ENCODE measurements at places on chromosomes 5 and 9.
A peak's percentile ranks its signal among the peaks of the same experiment; 100 is the strongest.

GRCh38 chr5:167720259-167720658, 571.2 kb upstream of the WWC1 start:
- DNase-seq = no peak

- DNase-seq = peak; percentile 71
Measured at GRCh38 chr9:137445275-137445807, 4.2 kb upstream of the ENTPD8 start.

GRCh38 chr5:157821822-157822622, 36.9 kb downstream of the CLINT1 start:
- DNase-seq = no peak

- DNase-seq = no peak
Measured at GRCh38 chr5:66339896-66340295, 195.8 kb downstream of the SREK1 start.

DNA sequence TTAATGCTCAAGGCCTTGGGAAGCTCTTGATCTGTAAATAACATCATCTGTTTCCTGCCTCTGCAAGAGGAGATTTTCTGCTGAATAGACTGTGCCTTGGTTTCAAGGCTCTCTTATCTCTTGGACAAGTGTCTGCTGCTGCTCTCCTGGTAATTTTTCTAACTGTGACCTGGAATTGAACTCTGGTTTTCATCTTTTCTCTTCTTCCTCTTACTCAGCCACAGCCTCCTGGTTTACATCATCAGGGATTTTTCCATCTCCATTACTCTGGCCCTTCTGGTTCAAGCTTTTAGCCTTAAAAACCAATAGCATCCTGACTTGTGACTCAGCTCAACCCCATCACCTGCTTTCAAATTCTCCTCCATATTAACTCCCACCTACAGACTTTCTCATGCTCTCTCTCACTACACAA, 49.6 kb upstream of the ITGA1 start:
- no peak for DNase-seq

DNA sequence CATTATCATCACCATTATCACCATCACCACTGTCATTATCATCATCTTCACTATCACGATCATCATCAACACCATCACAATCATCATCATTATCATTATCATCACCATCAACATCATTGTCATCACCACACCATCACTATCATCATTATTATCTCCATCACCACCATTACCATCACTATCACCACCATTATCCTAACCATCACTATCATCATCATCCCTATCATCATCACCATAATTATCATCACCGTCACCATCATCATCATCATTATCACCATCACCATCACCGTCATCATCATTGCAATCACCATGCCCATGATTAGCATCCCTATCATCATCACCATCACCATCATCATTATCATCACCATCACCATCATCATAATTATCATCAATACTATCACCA, 311.9 kb downstream of the IRX2 start:
- no peak for DNase-seq

- DNase-seq = no peak
Measured at GRCh38 chr5:74294231-74294705, 346.3 kb downstream of the ENC1 start.

DNA sequence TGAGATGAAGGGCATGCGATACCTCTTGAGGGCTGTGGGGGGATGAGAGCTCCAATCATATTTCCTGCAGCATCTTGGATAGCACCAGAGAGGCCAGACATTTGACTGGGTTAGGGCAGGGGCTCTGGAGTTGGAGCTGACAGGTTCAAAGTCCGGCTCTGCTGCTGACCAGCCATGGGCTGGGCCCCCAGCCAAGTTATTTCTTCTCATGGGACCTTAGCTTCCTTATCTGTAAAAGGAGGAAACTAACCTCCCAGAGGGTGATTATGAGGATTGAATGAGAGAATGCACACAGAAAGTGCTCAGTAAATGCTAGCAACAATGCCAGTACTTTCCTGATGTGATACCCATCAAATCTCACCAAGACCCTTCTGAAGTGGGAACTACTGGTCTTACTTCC, 65.2 kb upstream of the SLC25A51 start:
- DNase-seq = no peak

GRCh38 chr5:11300736-11301135, 539.7 kb upstream of the DAP start:
- no peak for DNase-seq

DNA sequence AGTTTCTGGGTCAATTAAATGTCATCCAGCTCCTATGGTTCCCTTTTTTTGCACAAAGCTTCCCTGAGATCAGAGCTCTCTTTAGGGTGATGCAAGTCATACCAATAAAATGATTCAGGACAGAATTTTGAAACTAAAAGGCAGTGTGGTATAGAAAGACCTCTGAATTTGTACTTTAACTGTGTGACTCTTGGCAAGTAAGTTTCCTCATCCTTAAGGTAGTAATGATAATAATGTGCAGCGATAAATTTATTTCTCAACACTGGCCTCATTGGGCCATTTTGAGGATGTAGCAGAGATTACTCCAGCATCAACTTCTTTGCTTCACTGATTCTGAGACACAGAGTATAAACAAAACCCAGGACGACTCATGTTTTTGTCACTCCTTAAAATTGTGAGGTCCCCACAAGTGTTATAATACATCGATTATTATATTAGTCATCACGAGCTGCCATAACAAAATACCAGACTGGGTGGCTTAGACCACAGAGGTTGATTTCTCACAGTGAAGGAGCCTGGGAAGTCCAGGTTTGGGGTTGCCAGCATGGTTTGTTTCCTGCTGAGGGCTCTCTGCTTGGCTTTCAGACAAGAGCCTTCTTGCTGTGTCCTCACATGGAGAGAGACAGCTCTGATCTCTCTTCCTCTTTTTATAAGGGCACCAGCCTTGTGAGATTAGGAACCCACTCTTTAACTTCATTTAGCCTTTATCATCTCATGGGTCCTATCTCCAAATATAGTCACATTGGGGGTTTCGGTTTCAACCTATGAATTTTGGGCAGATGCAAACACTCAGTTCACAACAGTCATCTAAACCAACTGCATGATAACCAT, 293.0 kb downstream of the ZNF608 start:
- no peak for DNase-seq

DNA sequence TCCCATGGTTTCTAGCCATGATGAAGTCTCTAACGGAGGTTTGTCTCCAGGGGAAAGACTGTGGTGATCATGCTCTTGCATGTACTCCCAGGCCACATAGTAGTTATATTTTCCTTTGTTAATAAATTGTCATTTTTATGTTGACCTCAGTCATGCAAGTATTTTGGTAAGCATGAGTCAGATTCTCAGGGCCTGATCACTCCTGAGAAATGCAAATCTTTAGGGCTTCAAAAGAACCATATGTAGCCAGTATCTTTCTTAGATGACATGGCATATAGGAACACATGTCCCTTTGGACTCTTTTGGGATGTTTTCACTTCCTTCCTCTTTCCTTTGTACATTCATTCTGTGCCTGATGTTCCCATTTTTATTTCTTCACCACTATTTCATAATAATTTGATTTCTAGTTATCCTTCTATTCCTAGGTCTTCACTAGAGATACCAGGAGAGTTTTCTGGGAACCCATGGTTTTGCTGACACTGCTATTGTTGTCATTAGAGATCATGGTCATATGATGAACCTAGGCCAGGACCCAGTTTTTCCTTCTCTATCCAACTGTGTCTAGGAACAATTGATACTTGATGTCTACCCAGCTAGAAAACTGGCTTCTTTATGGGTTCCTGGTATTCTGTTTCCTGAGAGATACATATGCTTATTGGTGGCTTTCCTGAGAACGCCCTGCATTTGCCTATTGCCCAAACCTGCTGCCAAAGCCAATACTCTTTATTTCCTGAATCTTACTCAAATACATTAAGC, 248.1 kb upstream of the NREP start:
- no peak for DNase-seq

- no peak for DNase-seq
Measured at GRCh38 chr5:92505925-92506324, 1075.1 kb downstream of the NR2F1-AS1 start.

DNA sequence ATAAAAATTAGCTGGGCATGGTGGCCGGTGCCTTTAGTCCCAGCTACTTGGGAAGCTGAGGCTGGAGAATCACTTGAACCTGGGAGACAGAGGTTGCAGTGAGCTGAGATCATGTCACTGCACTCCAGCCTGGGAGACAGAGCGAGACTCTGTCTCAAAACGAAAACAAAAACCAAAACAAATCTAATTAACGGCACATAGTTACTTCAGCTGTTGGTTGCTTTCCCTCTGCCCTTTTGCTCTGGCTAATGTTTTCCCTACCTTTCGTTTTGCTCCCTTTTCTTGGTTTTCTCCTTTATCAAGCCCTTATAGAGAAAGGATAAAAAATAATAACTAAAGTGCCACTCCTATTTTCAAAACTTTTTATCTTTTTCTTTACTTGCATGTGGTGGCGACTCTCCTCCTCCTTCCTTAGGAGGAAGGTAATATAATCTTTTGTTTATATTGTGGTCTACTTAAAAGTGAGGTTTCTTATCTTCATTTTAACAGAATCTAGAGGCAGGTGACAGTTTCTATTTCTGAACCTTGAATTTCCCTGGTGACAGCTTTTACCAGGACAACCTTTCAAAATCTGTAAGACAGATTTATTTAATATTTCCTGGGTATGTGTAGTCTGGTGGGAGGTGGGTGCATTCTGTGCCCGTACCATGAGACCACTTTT, 125.4 kb downstream of the ARHGEF28 start:
- no peak for DNase-seq

DNA sequence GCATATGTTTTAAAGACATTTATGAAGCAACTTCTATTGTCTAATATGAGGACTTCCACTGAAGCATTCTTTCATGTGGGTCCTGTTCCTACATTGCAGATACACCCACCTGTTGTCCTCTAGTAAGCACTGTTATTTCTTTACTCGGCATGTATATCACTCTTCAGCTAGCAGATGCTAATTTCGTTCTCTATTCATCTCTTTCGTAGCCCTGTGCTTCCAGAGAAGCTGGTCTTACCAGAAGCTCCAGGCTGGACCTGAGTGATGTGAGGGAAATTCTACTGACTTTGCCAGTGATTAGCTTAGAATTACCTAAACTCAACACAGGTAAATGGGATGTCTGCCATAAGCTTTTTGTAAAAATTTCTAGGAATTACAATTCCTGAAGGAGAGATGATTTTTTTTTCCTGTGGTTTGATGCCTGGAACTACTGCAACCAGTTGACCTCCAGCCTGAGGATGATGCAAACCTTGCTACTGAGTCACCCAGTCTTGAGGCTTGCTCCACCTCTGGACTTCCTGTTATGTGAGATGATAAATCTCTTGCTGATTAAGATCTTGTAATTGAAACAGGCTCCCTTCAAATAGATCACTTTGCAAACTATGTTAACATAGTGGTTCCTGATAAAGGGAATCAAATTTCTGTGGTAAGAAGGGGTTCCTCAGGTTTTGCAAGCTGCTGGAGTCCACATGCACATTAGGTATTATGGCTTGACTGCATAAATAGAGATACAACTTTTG, 52.2 kb upstream of the SPINK5 start:
- no peak for DNase-seq

DNA sequence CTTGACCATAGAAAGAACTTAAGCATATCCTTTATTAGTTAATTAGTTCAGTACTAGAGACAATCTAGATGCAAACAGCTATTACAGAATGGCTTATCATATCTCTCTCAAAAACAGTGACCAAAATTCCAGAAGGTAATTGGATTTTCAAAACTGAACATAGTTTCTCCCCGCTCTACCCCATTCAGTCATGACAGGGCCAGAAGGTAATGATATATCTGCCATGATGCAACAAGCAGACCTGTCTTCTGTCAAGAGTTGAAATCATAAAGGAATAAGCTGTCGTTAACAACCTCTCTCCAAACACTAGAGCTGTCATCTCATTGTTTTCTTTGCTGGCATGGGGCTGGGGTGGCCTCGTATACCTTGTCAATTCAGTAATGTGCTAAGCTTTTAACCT, 200.5 kb upstream of the POU5F2 start:
- DNase-seq = no peak

Data from right kidney (tissue), 9 donors.